ENCODE measurements at places on chromosomes 5 and 9. TPM values are rescaled to one million over a fixed set of nuclear protein-coding genes. Genes with fewer than 3 reads are reported as not detected.

- no peak for DNase-seq
Observed at GRCh38 chr5:139363937-139364336, 19.2 kb downstream of the SLC23A1 start.

- DNase-seq: no peak
Observed at GRCh38 chr5:54775645-54776044, 209.7 kb downstream of the ESM1 start.

PRRT1B gene
- polyA plus RNA-seq: not detected

DNA sequence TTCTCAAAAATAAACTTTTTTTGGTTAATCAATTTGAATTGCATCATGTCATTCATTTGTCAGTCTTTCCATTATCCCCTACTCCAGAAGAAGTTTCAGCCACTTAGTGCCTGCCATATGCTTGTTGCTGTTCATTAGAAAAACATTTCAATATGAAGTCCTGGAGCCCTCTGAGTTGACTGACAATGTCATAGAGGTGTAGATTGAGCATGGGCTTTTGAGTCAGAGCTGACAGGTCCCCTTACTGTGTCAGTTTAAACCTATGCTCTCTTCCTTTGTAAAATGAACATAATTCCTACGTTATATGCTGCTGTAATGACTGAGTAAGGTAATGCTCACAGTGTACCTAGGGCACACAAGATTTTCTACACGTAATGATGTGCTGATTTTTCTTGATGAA, 114.0 kb downstream of the CTNND2 start:
- no peak for DNase-seq

DNA sequence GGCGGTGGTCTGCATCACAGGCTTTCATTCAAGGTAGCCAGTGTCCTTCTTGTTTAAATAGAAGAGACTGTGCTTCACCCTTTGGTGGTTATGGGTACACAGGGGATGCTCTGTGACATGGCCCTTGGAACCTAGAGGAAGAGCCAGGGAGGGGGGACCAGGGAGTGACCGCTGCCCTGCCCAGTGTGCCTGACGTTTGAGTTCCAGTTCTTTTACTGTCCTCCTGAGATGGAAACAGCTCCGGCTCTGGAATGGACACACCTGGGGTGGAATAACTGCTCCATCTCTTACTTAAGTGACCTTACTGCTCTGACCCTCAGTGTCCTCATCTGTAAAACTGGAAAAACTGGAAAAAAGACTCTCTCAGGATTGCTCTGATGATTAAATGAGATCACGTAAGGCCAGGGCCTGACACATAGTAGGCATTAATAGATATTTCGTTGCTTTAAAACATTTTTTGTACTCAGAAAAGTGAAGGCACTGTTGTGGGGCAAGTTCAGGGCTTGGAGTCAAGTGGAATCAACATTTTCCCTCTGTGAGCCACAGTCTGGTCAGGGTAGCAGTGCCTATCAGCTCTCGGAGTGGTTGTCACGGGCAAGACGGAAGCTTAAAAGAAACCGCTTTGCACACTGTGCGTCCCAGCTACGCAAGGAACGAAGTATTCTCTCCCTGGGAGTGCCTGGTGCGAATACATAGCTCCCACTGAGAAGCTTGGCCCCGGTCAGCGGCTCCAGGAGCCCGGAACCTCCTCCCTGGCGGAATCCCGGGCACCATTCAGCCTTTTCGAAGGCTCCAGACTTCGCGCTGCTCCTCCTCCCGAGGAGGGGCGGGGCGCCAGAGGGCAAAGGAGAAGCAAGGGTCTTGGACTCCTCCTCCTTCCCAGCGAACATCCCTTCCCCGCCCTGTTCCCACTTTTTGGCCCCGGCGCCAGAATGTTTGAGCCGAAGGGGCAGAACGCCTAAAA, 5.8 kb downstream of the POU4F3 start:
- no peak for DNase-seq

DNA sequence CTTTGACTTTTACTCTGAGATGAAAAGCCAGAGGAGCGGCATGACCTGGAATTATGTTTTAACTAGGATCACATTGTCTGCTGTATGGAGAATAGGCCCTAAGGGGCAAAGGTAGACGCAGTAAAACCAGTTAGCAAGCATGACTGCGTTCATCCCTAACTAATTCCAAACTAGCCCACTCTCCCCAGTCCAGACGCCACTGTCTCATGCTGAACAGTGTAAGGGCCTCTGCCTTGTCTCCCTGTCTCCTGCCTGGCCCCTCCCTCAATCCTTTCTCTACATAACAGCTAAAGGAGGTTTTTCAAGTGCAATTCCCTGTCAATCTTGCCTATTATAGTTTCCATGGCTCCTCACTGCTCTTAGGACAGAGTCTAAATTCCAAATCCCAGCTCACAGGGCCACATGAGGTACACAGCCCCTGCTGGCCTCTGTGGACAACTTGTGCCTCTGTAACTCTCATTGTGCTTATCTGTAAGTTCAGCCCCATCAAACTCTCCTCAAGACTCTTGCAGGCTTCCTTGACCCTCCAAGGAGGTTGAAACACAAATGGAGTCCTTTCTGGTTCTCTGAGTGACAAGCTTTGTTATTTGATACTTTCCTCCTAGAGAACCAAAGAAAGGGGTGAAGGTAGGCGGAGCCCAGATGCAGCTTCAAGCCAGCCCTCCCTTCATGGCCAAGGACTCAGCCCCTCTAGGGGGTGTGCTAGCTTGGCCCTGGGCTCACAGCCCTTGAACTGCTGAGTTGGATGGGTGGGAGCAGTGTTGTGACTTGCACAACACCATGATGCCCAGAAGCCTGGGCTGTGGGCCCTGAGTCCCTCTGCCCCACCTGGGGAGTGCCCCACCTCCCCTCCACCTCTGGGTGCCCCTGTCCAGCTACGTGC, 16.0 kb upstream of the SLC22A4 start:
- no peak for DNase-seq

EQTN gene
- 1.3 TPM for polyA plus RNA-seq

S1PR3 gene
- 0.07 TPM for polyA plus RNA-seq

DNA sequence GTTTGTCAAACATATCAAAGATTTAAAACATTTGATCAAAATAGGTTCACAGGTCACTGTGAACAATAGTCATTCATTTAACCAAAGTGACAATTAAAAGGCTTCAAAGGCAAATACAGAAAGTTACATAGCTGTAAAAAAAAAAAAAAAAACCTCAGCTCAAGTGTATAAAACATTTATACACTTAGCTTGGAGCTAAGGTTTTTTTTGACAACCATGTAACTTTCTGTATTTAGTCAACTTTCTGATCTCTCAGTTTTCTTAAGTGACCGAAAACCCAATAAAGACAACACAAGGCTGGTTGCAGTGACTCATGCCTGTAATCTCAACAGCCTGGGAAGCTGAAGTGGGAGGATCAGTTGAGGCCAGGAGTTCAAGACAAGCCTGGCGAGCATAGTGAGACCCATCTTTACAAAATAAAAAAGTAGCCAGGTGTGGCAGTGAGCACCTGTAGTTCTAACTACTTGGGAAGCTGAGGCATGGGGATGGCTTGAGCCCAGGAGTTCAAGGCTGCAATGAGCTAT, 16.4 kb upstream of the UBTD2 start:
- no peak for DNase-seq

PAPPA gene
- polyA plus RNA-seq: not detected

DNA sequence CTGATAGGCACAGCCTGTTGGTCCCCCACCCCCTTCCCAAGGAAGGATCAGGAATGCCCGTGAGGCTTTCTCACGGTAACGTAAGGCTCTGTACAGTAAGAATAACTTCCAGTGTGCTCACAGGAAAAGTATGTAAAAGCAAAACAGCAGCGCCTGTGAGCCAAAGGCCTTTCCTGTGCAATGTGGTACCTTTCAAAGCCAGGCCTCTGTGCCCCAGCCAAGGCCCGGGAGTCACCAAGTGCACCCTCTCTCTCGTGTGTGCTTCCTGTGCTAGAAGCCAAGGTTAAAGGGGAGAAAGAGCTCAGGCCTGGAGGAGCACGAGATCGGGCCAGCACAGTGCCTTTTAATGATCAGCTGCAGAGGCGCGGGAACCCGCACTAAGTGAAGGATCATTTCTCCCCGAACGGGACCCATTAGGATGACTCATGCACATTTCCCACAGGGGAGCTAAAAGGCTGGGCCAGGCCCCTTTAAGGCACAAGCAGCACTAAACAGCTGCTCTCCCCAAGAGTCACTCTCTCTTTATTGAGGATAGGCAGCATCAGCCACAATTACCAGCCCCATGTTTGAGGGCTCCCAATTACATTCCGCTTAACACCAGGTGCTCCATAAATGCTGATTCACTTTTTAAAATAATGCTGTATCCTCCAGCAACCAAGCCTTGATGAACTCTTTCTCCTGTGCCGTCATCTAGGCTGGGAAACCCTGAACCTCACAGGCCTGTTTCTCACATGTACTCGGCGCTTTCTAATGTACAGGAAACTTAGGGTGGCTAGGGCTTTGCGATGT, 42.8 kb downstream of the SHB start:
- DNase-seq: no peak

DNA sequence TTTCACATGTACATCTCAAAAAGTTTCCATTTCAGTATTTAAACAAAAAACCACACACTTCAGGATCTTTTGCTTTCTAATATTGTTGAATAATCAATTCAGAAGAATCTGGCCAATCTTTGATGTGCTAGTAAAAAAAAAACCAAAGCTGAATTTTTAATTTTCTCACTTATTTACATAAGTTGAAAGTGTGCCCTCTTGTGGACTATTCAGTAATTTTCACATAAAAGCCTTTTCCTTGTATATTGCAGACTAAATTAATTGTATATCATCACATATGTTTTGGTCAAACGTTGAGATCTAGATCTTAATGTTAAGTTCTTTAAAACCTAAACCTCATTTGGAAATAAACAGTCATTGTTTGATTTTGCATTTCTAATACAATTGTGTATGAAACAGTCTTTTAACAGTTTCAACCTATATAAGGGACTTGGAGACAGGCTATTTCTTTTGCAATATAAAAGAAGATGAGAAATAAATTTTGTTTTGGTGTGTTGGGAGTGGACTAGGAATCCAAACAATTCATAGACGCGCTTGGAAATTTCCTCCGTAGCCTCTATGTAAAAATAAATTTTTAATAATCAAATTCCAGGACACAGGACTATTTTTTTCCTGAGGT, 68.1 kb downstream of the NIPBL start:
- peak; percentile 71 for DNase-seq

SLC44A1 gene
- 2.2 TPM for polyA plus RNA-seq

- DNase-seq: no peak
Observed at GRCh38 chr5:145787001-145787400, 48.1 kb downstream of the PRELID2 start.

ZNF883 gene
- 0.54 TPM for polyA plus RNA-seq

DNA sequence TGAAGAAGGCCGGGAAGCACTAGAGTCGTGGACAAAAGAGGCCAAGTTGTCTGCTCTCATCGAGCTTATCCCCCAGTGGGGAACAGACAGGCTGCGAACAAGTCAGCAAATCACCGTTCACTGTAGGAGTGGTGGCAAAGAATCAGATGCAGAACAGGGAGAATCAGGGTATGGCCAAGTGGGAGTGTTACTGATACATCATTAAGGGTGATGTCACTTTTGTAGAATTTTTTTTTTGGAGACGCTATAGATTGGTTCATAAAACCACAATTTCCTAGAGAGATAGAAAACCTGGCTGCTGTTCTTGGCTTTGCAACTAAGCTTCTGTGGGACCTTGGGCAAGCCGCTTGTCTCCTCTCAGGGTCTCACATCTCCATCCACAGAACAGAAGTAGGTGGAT, 21.3 kb downstream of the SPRY4 start:
- no peak for DNase-seq

DNA sequence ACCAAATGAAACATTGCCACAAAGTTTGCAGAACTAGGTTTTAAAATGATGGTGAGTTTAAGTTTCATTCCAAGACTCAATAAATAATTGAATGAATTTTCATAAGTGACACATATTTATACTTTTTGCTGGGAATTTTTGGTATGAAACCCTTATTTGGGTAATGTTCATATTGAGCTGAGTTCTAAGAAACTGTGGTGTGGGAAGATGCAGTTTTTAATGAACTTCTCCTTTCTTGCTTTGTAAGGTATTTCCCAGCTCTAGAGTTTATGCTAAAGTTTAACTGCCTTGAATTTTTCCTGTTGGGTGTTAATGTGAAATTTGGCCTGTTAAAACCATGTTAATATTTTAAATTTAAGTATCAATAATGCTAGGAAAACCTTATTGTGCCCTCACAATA, 15.1 kb downstream of the RABGAP1 start:
- no peak for DNase-seq

MPDZ gene
- not detected for polyA plus RNA-seq

- DNase-seq: no peak
Observed at GRCh38 chr9:89482901-89483361, 15.0 kb downstream of the SEMA4D start.

STX17 gene
- polyA plus RNA-seq: 7.2 TPM

- DNase-seq: no peak
Observed at GRCh38 chr5:138850865-138851435, 24.2 kb downstream of the LRRTM2 start.

DNA sequence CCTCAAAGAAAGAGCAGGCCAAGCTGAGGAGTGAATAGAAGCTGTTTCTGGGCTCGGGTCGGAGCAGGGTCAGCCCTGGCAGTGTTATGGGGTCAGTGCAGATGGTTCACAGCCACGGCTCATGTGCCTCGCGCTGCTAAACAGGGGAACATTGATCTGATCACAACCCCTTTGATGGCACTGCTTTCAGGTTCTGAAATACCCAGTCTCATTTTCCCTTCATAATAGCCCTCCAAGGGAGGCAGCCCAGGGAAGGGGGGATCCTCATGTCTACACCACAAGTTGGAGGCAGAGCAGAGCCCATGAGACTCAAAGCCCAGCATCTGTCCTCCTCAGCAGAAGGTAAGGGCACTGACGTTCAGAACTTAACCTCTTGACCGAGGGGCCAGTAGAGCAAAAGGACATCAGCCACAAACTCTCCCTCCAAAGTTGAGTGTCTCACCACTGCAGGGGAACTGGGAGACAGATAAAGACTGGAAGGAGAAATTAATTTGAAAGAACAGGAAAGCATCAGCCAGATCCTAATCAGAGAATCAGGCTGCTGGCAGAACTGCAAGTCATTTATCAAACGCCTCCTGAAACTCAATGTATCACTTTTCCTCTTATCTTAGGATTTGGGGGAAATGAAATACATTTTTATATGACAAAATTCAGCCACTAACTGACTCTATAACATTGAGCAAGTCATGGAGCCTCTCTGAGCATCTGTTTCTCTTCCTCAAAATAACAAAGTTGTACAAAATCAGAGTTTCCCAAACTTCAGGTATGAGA, 110.6 kb downstream of the SH3TC2 start:
- DNase-seq: no peak

CCNJL gene
- 0.03 TPM for polyA plus RNA-seq

DNA sequence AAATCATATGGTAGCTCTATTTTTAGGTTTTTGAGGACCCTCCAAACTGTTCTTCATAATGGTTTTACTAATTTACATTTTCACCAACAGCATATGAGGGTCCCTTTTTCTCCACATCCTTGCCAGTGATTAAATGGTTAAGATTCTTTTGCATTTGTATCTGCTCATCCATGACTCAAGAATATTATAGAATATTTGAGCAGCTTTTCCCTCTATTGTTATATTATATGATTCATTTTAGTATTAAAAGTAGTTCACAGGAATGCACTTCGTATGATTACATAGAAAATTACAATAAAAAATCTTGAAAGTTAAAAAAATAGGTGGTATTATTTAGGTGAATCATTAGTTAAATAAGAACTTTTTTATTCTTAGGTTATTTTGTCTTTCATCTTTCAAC, 140.7 kb downstream of the WDR70 start:
- no peak for DNase-seq

HACD4 gene
- polyA plus RNA-seq: 4.5 TPM

ADAMTS13 gene
- 4.9 TPM for polyA plus RNA-seq

ENTREP1 gene
- polyA plus RNA-seq: not detected

PLPP1 gene
- 6.9 TPM for polyA plus RNA-seq

- no peak for DNase-seq
Observed at GRCh38 chr9:438961-439768, 224.5 kb downstream of the DOCK8 start.
